ENCODE measurements at places on chromosomes 7 and 10. TPM values are rescaled to one million over a fixed set of nuclear protein-coding genes. Genes with fewer than 3 reads are reported as not detected.

DNA sequence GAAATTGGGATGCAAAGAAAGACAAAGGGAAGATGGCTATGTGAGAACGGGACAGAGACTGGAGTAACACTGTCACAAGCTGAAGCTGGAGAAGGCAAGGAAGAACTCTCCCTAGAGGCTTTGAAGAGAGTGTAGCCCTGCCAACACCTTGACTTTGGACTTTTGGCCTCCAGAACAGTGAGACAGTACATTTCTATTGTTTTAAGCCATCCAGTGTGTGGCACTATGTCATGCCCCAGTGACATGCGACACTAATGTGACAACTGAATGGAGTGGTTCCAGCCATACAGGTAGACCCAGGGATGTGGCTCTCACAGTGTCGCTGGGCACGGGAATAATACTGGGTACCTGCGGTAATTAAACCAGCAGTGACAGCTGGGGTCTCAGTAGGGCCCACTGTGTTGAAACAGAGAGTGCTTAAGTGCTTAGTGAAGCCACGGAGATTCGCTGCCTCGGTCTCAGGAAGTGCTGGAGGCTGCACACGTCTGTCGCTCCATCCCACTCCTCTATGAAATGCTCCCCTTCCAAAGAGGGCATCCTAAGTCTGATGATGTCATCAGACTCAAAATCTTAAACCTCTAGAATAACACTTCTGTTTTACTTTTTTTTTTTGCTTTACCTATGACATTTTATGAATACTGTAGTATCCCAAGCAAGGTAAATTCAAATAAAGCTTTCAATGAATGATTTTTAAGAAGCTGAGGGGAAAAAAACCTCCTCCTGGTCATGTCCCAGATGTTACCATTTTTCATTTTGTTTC, 154.6 kb upstream of the RHEB start:
- no peaks in the 10 kb centered on the region for H3K27me3 ChIP-seq
- peaks cover 7% of the 10 kb centered on the region for H3K4me1 ChIP-seq
- H3K27ac ChIP-seq = no peak overlapping the region
- H3K36me3 ChIP-seq = no peaks in the 10 kb centered on the region

DNA sequence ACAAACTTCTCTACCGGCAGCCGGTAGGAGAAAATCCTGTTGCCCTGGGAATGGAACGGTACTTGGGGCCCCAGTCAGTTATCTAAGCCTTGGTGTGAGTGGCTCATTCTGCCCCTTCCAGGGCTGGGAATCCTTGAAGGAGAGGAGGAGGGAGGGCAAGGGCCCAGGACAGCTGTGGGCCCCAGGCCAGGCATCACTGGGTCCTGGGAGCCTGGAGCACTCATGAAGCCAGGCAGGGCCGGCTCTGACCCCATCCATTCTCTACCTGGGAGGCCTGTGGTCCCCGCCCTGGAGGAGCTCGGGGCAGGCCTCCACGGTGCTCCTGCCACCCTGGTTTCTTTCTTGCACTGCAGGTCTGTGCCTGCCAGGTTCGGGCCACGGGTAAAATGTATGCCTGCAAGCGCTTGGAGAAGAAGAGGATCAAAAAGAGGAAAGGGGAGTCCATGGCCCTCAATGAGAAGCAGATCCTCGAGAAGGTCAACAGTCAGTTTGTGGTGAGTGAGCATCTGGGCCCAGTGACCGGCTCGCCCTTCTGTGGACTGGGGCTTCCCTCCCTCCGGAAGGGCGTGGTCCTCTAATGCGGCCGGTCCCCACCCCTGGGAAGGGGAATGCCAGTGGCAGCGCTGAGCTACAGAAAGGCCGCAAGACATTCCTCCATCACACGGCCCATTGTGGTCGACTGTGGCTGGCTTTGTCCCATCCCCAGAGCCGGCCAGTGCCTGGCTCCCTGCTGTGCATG, 111.3 kb downstream of the RGS10 start:
- no peak for DNase-seq
- H3K27me3 ChIP-seq = no peaks in the 10 kb centered on the region
- H3K4me3 ChIP-seq = no peak overlapping the region
- no peak overlapping the region for H3K27ac ChIP-seq

DNA sequence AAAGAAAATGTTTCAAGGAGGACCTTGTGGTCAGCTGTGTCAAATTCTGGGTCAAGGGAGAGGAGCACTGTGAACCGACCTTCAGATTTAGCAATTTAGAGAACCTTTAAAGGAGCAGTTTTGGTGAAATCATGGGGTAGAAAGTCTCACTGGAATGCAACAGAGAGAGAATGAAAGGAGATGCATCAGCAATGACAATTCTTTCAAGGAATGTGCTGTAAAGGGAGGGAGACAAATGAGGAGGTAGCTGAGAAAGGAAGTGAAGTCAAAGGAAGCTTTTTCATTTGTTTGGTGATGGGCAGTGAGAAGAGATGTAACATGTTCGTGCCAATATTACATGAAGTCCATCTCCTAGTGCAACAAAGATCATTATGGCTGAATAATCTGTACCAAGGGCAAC, 166.0 kb downstream of the TSPAN12 start:
- no peak for DNase-seq
- no peak overlapping the region for H3K4me3 ChIP-seq
- no peak overlapping the region for H3K27ac ChIP-seq
- no peaks in the 10 kb centered on the region for H3K27me3 ChIP-seq

DNA sequence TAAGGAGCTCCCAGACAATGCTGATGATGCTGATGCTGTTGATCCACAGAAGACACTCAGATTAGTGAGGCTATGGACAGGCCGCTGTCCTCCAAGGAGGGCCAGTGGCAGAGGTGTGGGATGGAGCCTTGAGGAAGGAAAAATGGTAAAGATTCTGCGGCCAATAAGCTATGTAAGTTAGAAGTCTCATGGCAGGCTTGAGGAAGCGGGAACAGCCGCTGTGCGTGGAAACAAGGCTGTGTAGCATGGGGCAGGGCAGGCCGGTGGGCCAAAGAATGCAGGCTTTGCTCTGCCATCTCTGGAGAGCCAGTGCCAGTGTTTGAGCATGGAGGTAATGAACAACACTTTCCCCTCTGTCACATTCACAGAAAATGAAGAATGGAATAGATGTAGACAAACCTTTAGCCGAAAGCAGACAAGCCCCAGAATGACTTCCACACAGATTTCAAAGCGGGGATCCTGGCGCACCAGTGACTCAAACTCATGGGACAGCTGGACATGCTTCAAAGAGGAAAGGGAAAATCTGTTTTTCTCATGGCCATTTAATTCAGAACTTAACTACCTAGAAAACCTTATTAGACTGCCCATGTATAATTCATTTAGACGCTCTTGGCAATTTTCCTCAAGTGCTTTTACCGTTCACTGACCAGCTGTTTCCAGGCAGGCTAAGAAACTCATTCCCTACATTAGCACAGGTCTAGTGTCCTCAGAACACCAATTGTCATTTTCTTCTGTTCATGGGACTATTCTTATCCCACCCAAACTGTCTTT, 16.9 kb upstream of the FIGNL1 start:
- DNase-seq = no peak
- no peaks in the 10 kb centered on the region for H3K36me3 ChIP-seq
- H3K27me3 ChIP-seq = no peaks in the 10 kb centered on the region
- H3K4me1 ChIP-seq = no peaks in the 10 kb centered on the region
- H3K4me3 ChIP-seq = no peak overlapping the region

DNA sequence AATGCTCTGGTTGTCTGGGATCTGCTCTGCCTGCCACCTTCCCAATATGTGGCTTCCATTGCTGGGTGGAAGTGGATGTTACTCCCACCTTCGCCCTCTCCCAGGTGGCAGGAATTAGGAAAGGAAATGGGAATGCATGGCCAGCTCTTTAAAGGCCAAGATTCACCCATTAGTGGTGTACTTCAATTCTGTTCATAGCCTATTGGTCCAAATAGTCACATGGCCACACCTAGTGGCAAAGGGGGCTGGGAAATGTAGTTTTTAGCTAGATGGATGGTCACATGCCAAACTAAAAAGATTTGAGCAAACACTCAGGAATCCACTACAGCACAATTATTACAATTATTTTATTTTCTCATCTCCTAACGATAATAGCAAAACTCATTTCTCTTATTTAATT, 135.1 kb downstream of the NPY start:
- no peak overlapping the region for H3K4me3 ChIP-seq
- H3K36me3 ChIP-seq = no peaks in the 10 kb centered on the region
- H3K27ac ChIP-seq = no peak overlapping the region
- no peaks in the 10 kb centered on the region for H3K4me1 ChIP-seq
- DNase-seq = peak; percentile 11

- no peaks in the 10 kb centered on the region for H3K27me3 ChIP-seq
- peak overlapping the region; percentile 19 for H3K4me3 ChIP-seq
- H3K36me3 ChIP-seq = no peaks in the 10 kb centered on the region
- DNase-seq = no peak
- no peaks in the 10 kb centered on the region for H3K4me1 ChIP-seq
Measured at GRCh38 chr7:7761974-7762779, 43.8 kb upstream of the RPA3 start.

DNA sequence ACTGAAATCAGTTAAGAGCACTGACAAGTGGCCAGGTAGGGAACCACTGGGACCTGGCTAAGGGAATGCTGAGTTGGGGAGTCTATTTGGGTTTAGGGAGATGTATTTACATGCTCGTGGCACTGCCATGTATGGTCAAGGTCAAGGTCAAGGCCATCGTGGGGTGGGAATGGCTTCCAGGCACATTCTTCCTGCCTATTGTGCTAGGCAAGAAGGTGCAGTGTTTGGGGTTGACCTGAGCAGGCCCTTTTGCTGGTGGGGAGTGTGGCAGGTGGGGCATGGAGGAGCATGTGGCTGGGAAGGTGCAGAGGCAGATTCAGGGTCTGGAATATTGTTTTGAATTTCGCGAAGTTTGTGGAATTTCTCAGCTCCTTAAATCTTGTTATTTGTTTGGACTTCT, 17.8 kb downstream of the FAM241B start:
- H3K4me1 ChIP-seq = no peaks in the 10 kb centered on the region
- no peak overlapping the region for H3K27ac ChIP-seq
- no peak for DNase-seq
- H3K4me3 ChIP-seq = no peak overlapping the region

- no peaks in the 10 kb centered on the region for H3K27me3 ChIP-seq
- H3K36me3 ChIP-seq = no peaks in the 10 kb centered on the region
- H3K27ac ChIP-seq = peak overlapping the region; percentile 72
- peak; percentile 82 for DNase-seq
Measured at GRCh38 chr10:3192856-3193635, 20.5 kb upstream of the PITRM1 start.

DNA sequence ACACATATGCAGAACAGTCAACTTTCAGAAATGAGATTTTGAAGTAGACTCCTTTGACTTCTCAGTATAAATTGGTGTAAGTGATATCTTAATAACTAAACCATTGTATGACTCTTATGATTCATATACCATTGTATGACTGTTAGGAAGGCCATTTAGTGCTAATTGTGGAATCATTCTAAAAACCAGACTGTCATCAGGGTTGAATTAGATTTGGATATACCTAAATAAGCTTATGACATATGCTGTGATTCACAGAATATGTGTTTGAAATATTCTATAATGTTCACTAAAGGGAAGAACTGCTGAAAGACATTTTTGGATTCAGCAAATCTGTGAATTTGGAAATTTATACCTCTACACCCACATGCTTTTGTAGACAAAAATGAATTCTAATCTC, 438.1 kb downstream of the MDFIC start:
- no peak for DNase-seq
- no peaks in the 10 kb centered on the region for H3K36me3 ChIP-seq
- no peak overlapping the region for H3K4me3 ChIP-seq
- no peaks in the 10 kb centered on the region for H3K27me3 ChIP-seq
- no peak overlapping the region for H3K27ac ChIP-seq

DNA sequence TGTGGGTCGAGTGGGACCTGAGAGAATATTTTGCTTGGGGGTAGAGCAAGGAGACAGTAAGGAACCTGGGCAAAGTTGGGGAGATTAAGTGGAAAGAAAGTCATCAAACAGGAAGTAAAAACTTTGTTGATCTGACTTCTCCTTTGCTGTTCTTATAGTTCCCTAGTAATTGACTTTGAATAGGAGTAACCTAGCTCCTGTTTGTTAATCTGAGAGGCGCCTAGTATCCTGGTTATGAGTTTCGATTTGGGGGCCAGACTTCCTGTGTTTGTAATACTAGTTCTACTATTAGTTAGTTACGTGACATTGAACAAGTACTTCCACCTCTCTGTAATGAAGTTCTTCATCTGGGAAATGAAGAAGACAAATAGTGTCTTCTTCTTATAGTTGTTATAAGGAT, 99.1 kb downstream of the ZNF365 start:
- H3K27me3 ChIP-seq = no peaks in the 10 kb centered on the region
- no peak for DNase-seq
- no peak overlapping the region for H3K4me3 ChIP-seq
- H3K27ac ChIP-seq = no peak overlapping the region
- no peaks in the 10 kb centered on the region for H3K36me3 ChIP-seq

GRCh38 chr10:132263866-132264265, 43.9 kb downstream of the STK32C start:
- no peak for DNase-seq
- H3K4me3 ChIP-seq = no peak overlapping the region
- H3K27ac ChIP-seq = no peak overlapping the region

- DNase-seq = no peak
- no peaks in the 10 kb centered on the region for H3K36me3 ChIP-seq
- H3K27me3 ChIP-seq = no peaks in the 10 kb centered on the region
- H3K4me1 ChIP-seq = no peaks in the 10 kb centered on the region
Measured at GRCh38 chr7:147911201-147911601, 679.4 kb upstream of the C7orf33 start.

DNA sequence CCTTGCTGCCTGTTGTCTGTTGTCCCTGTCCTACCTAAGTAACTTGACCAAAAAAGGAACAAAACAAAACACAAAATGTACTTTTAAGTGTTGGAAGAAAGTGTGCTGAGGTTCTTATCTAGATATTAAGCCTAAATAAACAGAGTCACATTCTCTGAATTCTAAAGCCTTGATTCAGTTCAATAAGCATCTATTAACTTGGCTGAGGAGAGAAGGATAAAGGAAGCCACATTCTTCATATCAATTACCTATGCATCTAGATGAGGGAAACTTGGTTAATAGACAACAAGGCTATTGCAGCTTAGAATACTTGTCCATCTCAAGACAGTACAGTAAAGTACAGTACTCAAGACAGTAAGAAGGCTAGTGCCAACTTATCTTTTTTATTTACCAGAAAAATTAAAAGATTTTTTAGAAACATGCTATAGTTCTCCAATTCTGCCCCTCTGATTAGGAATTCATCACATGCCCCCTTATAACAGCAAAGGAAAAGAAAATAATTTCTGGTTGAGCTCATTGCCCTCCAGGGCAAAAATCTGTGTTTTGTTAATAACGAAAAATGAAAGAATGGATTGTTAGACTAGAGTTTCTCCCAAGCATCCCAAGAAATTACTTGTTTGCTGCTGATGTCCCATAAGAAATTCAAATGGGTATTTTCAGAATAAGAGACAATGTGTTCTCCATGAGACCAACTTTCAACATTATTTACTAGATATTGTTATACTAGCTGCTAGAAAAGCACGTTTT, 546.5 kb upstream of the SEMA3D start:
- H3K36me3 ChIP-seq = no peaks in the 10 kb centered on the region
- no peaks in the 10 kb centered on the region for H3K27me3 ChIP-seq
- H3K4me1 ChIP-seq = no peaks in the 10 kb centered on the region
- no peak overlapping the region for H3K4me3 ChIP-seq
- no peak overlapping the region for H3K27ac ChIP-seq
- DNase-seq = no peak

GRCh38 chr10:18362892-18363291, 222.7 kb downstream of the CACNB2 start:
- no peak for DNase-seq
- H3K4me3 ChIP-seq = no peak overlapping the region
- no peak overlapping the region for H3K27ac ChIP-seq
- H3K27me3 ChIP-seq = no peaks in the 10 kb centered on the region
- H3K36me3 ChIP-seq = no peaks in the 10 kb centered on the region

ANKRD61 gene
- 0.63 TPM for total RNA-seq

KCNMA1 gene
- 16.2 TPM for total RNA-seq

DYDC1 gene
- not detected for total RNA-seq

CDK1 gene
- 0.66 TPM for total RNA-seq

SPDYE2 gene
- total RNA-seq = not detected

SFTPA1 gene
- total RNA-seq = not detected

PILRA gene
- 17.3 TPM for total RNA-seq
